ENCODE measurements at places on chromosomes 12 and 14.
A peak's percentile ranks its signal among the peaks of the same experiment; 100 is the strongest.

DNA sequence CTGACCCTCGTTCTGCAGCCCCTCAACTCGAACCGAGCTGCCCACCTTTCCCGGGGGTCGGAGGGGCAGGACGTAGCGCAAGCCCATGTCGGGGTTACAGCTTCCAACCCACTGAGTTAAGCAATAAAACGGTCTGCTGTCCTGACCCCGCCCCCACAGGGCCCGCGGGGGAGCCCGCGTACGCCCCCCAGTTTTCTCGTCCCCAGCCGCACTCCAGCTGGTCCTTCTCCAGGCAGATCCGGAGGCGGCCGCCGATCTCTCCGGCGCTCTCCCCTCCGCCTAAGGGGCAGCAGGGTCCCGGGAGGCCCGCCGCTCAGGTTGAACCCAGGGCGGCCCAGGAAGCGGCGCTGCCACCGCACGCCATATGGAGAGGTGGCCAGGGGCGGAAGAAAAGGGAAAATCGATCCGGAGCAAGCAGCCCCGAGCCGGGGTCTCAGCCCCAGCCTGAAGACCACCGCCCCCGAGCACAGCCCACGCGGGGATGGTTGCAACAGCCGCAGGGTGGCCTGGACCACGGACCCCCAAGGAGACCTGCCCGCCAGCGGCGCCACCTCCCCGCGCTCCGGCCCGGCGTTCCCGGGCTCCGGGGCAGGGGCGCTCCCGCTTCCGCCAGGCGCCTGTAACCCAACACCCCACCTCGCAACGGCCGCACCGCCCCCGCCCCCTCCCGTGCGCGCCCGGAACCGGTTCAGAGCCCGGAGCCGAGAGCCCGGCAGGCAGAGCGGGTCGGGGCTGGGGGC, 760 bp downstream of the ACTN1 start:
- DNase-seq = peak; percentile 16

GRCh38 chr14:92460916-92461579, 52.5 kb upstream of the RIN3 start:
- DNase-seq = no peak

DNA sequence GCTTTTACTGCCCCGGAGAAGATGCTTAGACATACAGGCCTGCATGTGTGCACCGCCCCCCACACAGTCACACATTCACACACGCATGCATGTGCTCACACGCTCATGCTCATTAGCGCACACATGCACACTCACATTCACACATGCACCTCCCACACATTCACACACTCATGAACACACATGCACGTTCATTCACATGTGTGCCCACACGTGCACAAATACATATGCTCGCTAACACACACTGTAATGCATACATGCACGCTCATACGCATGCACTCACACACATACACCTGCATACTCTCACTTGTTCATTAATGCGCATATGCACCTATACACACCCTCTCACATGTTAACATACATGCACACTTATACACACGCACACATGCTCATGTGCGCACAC, 21.9 kb downstream of the TMEM132C start:
- no peak for DNase-seq

DNA sequence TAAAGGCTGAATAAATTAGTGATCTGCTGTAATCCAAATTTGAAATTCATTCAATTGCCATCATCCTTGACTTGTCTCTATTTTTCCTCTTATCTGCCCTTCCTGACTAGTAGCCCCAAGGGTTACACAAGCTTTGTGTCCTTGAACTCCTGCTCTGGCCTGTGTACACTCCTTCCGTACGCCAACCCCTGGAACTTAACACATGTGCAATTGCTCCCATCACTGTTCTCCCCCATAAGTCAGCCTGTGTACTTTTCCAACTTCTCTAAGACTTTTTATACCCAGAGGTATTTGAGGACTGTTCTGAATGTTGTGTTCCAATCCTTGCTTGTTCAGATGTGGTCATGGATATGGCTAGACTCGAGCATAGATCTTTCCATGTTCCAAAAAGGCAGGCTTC, 171.1 kb upstream of the G2E3 start:
- no peak for DNase-seq

DNA sequence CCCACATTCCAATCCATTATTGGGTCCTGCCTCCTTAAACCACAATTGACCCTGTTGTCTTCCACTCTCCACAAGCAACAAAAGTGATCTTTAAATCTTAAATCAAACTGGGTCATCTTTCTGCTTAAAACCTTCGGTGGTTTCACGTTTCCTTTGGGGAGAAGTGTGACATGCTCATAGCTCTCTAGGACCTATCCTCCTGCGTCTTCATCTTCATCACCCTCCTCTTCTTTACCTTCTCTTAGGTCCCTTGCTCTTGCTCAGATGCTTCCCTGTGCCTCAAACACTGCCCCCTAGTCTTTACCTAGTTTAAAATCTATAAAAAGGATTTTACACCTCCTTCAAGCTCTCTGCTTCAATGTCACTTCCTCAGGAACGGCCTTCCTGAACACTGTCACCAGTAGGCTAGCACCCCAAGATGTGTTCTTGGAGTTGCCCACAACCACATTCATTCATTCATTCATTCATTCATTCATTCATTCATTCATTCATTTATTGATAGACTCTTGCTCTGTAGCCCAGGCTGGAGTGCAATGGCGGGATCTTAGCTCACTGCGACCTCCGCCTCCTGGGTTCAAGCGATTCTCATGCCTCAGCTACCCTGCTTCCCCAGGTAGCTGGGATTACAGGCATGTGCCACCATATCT, 46.8 kb downstream of the GALNT4 start:
- DNase-seq = no peak

GRCh38 chr12:119825262-119825661, 51.9 kb downstream of the CIT start:
- no peak for DNase-seq

DNA sequence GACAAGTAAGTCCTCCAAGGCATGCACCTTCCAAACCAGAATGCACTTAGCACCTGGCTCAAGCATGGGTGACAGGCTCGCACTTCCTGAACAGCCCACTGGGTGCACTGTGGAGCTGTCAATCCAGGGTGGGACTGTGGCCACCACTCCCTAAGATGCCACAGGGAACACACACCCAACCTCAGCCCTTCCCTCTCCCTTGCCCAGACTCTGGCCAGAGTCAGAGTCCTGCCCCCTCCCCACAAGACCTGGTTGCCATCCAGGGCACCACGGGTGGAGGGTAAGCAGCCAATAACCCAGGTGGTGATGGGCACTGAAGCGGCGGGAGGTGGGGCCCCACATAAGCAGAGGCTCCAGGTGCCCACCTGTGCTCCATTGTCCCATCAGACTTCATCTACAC, 160.6 kb downstream of the MYRFL start:
- no peak for DNase-seq

- no peak for DNase-seq
Measured at GRCh38 chr12:49010092-49010668, 8.4 kb downstream of the PRKAG1 start.
